RPMI8226 (cell line): ENCODE measurements at places on chromosomes 12 and 14.

DNA sequence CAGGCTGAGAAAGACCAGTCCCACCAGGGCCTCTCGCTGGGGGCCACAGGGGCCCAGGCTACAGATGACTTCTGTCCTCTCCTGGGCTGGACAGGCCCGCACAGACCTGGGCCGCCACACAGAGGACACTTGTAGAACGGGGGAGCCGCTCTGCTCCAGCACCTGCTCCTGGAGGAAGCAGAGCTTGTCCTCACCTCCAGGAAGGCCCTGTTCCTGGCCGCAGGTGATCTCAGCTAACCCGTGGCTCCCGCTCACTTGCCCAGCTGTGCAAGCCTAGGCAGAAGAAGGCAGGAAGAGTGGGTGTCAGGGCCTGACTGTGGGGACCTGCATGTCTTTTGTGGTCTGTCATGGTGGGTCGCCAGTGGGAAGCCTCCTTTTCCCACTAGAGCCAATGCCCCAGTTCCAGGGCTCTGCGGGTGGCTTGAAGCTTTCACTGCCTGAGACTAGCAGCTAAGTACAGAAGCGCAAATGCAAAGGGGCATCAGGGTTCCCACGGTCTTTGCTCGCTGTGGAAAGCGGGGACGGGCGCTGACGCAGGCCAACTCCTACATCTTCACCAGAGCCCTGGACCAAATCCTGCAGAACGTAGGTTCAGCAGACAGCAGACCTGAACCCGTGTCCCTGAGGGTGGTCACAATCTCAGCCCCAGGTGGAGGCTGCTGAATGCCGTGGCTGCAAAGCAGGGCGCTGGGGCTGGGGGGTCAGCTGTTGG, 8.8 kb upstream of the CEP170B start:
- no peak for DNase-seq

GRCh38 chr14:105853089-105853906, 326.9 kb downstream of the TMEM121 start:
- DNase-seq, result no peak

DNA sequence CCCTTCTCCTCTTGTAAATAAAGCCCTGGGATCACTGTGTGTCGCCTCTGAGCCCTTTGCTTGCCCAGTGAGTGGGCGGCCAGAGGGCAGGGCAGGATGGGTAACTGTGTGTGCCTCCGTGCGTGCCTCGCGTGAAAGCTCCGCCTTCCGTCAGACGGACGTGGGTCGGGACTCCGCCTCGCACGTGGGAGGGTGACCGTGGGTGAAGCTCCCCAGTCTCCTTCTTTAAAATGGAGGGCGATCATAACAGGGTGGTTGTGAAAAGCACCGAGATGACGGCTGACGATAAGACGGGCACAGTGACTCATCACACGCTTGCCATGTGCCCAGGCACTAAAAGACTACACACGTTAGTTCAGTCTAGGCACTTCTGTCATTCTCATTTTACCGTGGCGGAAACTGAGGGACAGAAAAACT, 9.2 kb downstream of the PHB2 start:
- no peak for DNase-seq

- peak; percentile 2 for DNase-seq
Measured at GRCh38 chr14:95953111-95953724, 76.6 kb downstream of the TUNAR start.

- DNase-seq, result no peak
Measured at GRCh38 chr12:42756841-42757623, 167.5 kb upstream of the PRICKLE1 start.

DNA sequence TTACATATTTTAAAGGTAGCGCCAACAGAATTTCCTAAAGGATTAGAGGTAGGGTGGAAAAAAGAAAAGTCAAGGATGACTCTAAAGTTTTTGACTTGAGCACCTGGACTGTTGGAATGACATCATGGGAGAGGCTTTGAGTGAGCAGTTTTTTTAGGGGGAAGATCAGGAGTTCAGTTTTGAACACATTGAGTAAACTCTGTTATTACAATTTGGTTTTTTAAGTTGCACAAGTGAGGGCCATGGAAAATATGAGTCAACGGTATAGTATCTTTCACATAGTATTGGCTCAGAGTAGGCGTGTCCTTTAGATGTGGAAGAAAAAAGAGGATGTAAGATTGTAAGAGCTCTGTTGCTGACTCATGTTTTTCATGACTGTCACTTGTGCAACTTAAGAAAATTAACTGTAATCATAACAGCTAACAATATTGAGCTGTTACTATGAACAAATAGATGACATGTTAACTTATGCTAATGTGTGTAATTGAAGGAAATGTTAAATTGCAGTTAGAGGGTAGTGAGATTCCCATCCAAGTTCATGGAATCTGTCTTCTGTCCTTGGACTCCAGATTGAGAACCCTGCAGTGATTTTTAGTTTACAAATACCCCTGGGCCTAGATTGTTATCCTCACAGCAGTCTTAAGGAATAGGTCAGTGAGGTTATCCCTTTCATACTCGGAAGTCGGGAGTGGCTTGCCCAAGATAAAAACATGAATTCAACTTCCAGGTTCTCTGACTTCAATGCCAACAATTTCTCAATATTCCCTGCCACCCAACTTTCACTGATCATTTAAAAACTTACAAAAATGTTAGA, 48.2 kb upstream of the ATP2B1 start:
- DNase-seq, result peak; percentile 85

DNA sequence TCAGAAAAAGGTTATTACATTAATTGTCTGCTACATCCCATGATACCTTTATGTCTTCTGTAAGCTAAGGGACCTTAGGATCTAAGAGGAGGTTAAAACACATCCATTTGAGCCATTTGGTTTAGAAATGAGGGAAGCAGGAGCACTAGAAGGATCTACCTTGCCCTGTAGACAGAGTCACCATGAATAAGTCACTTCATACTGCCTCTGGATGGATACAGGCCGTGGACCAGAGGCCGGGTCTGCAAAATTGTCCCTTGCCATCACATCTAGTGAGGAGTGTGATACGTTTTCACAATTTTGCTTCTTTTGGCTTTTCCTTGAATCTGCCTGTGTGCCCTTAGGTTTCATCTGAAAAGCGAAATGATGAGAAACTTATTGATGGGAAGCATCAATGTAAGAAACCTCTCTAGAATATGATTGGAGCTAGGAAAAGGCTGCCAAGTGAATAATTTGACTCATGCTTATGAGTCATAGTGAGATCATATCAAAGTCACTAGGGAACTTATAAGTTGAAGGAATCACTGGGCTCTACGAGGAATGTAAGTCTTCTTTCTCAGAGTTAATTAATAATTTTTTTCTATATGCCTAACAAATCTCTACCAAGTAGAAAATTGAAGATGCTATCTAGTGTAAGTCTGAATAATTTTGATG, 10.8 kb downstream of the GLRX5 start:
- no peak for DNase-seq

GRCh38 chr14:90545966-90546751, 149.3 kb downstream of the CALM1 start:
- no peak for DNase-seq

GRCh38 chr12:111616177-111616623, 17.1 kb upstream of the ATXN2 start:
- no peak for DNase-seq

DNA sequence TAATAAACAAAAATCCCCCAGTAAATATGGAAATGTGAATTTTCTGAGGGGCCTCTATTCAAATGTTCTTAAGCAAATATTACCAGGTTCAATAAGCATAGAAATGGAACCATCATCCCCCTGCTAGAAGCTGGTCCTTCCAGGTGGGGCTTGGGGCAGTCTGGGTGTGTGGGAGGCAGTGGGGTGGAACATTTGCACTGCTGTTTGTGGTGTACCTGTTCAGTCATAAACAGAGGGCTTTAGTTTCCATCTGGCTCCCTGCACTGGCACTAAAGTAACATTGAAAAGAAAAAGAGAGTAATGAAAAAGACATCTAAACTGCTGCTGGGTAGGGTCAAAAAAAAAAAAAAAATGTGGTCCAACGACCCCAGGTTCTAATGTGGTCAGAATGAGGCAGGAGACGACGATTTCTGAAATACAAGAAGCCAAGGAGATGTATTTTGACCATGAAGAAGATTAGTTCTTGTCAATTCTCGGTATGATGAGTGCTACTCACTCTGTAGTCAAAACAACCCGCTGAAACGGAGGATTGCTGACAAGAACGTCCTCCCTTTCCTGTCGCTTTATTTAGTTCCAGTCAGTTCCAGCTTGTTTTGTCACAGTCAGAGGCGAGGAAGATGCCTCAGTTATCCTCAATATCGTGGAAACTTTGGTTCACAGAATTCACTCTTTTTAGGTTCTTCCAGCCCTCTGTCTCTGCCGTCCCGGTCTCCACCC, 44.2 kb upstream of the MANSC4 start:
- DNase-seq, result no peak

GRCh38 chr14:21978184-21978998, 304.8 kb upstream of the OR4E1 start:
- DNase-seq, result peak; percentile 34

DNA sequence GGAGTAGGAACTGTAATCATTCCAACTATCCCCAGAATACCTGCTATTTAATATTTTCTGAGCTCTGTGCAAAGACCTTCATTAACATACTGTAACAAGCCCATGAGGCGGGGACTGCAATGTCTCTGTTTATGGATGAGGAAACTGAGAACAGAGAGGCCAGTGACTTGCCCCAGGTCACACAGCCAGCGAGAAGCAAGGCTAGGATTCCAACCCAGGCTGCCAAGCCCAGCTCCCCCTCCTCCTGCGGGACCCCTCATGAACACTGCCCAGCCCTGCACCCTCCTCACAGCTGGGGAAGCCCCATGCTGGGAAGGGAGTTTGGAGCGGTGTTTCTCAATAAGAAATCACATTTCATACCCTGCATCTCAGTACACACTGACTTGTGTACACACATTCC, 10.9 kb downstream of the HVCN1 start:
- no peak for DNase-seq

- DNase-seq, result peak; percentile 72
Measured at GRCh38 chr12:75722714-75723200, 211.3 kb upstream of the KRR1 start.
